ENCODE measurements at places on chromosomes 2 and 18. TPM values are rescaled to one million over a fixed set of nuclear protein-coding genes. Genes with fewer than 3 reads are reported as not detected.

GRCh38 chr2:172976816-172977215, 98.8 kb upstream of the MAP3K20 start:
- no peak overlapping the region for H3K4me3 ChIP-seq
- no peaks in the 10 kb centered on the region for H3K36me3 ChIP-seq
- no peaks in the 10 kb centered on the region for H3K4me1 ChIP-seq
- no peak overlapping the region for H3K27ac ChIP-seq

DNA sequence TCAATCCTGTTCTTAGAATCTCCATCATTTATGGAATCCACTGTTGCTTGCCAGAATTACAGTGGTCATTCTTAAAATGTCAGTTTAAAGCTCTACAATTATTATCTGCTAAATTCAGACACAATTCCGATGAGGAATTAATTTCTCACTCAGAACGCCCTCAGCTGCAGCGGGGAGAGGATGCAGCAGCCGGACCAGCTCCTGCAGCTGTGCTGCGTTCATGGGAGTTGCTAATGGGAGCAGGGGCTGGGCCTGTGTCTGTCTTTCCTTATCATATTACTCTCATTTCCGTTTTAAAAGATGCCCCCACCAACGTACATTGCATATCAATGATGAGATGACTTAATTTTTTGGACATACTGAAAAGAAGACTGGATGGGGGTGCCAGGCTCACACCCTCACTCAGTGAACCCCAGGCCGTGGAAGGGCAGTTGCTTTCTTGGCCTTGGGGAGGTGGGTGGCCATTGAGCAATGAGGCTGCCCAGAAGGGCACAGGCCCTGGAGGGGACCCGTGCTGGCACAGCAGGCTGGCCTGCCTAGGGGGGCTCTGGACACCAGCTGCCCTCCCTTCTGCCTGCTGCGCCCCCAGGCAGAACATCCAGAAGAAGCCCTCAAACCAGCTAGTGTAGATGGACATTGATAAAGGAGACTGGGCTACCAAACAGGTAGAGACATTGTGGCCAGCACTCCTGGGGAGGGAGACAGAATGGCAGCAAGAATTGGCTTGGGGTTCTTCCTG, 503.6 kb upstream of the MYT1L start:
- H3K27ac ChIP-seq, result no peak overlapping the region
- DNase-seq, result no peak
- H3K27me3 ChIP-seq, result no peaks in the 10 kb centered on the region
- no peak overlapping the region for H3K4me3 ChIP-seq
- H3K36me3 ChIP-seq, result no peaks in the 10 kb centered on the region

GRCh38 chr2:7744827-7745226, 827.6 kb downstream of the RNF144A start:
- no peaks in the 10 kb centered on the region for H3K4me1 ChIP-seq
- H3K4me3 ChIP-seq, result no peak overlapping the region
- H3K36me3 ChIP-seq, result no peaks in the 10 kb centered on the region
- H3K27ac ChIP-seq, result no peak overlapping the region
- no peaks in the 10 kb centered on the region for H3K27me3 ChIP-seq

GRCh38 chr2:19806591-19806990, 95.2 kb downstream of the TTC32 start:
- no peaks in the 10 kb centered on the region for H3K27me3 ChIP-seq
- no peaks in the 10 kb centered on the region for H3K36me3 ChIP-seq
- no peak overlapping the region for H3K4me3 ChIP-seq
- DNase-seq, result no peak

Gene MC4R
- total RNA-seq, result not detected

- H3K36me3 ChIP-seq, result no peaks in the 10 kb centered on the region
- H3K27ac ChIP-seq, result no peak overlapping the region
- no peaks in the 10 kb centered on the region for H3K27me3 ChIP-seq
- DNase-seq, result no peak
These were observed 30.9 kb upstream of the KCMF1 start for GRCh38 chr2:84940088-84940470.

DNA sequence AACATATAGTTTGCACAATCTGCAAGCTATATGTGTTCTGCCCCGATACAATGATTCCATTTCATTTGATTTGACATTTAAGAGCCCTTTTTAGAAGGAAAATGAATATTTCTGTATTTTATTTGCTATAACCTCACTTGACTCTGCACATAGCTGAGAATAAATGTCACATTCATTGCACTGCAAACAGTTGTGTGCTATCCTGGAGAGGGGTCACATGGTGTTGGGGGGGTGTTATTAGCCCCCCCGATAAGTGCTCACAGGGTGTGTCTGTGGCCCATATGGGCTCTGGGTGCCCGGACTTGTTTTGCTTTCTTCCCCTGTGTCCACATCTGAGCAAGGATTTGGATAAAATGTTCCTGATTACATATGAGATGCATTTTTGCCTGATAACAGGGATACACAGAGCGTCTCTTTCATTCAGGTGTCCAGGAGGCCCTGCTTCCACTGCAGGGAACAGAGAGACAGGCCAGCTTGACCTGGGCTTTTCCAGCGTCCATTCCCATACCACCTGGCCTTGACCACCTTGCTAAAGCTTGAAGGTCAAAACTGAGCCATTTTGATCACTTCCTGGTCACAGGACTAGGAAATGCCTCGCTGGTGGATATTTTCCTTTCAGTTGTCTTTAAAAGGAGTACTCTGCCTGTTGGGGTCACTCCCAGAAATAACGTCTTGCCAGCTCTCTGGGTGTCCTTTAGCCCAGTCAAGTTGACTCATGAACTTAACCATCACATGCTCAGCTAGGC, 38.4 kb upstream of the ID2 start:
- no peaks in the 10 kb centered on the region for H3K4me1 ChIP-seq
- H3K4me3 ChIP-seq, result no peak overlapping the region
- no peaks in the 10 kb centered on the region for H3K27me3 ChIP-seq

DNA sequence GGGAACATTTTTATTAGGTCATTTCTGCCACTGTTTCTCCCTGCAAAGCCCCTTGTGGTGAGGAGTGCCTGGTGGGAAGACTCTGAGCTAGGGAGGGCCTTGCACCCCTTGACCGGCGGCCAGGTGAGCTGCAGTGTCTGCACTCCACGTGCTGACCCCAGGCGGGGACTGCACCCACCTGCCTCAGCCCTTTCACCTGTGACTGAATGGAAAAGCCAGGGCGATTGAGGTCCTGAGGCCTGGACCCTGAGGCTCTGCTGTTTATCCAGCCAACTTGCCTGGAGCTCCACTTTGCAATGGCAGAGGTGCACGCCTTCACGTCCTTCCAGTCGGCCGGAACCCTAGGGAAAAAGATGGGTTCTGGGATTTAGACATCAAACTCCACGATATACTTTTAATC, 53.1 kb downstream of the TMEM18 start:
- no peaks in the 10 kb centered on the region for H3K36me3 ChIP-seq
- H3K4me1 ChIP-seq, result no peaks in the 10 kb centered on the region
- H3K27me3 ChIP-seq, result no peaks in the 10 kb centered on the region
- no peak overlapping the region for H3K4me3 ChIP-seq

DNA sequence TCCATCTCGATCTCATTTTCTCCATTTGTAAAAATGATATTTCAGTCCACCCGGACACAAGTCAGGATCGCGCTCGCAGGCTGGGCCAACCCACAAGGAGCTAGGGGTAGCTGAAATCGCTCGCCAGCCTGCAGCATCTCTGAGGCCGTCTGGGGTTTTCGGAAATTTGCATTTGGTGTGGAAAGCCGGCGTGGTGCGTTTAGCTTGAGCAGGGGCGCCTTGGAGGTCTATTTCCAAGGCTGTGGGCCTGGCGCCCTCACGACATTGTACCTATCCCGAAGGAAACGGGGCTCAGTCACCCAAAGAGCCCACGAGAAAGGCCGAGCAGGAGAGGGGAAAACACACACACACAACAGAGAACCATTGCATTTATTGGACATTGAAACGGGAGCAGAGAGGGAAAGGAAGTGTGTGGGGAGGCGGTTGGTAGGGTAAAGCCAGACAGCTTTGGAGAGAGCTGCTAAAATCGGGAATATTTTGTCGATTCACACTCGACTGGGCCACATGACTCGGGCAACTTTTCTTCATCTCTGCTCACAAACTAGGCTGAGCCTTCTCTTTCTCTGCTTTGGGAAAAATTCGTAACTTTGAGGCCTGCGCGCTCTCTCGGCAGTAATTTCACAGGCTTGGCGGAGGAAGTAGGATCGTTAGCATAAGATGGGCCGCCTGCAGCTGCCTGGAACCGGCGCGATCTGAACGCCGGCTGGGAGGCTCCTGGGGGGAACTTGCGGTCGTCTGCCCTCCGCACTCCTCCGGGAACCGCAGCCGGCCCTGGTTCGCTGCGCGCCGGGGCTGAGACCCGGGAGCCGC, 1.1 kb upstream of the HOXD8 start:
- peaks cover 64% of the 10 kb centered on the region for H3K27me3 ChIP-seq
- peak overlapping the region; percentile 57 for H3K4me3 ChIP-seq
- H3K36me3 ChIP-seq, result no peaks in the 10 kb centered on the region
- no peak for DNase-seq

DNA sequence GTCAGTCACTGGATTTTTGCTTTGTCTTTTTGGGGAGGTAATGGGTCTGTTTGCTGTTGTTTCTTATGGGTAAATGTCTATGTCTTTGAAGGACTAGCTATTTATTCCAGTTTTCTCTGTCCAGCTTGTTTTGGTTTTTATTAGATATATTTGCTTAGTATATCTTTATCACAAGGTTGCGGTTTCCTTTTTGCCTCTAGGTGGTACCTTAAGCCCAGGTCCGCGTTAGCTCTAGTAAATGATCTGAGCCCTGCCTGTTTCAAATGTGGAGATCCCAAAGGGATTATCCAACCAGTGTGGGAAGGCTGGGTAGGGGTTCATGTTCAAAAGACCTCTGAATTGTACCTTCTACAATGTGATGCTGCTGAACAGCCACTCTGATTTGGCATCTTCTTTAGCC, 114.5 kb downstream of the MYO3B start:
- H3K27me3 ChIP-seq, result no peaks in the 10 kb centered on the region
- no peak overlapping the region for H3K4me3 ChIP-seq
- DNase-seq, result no peak
- no peaks in the 10 kb centered on the region for H3K4me1 ChIP-seq

Gene CARF
- total RNA-seq, result 2.6 TPM

DNA sequence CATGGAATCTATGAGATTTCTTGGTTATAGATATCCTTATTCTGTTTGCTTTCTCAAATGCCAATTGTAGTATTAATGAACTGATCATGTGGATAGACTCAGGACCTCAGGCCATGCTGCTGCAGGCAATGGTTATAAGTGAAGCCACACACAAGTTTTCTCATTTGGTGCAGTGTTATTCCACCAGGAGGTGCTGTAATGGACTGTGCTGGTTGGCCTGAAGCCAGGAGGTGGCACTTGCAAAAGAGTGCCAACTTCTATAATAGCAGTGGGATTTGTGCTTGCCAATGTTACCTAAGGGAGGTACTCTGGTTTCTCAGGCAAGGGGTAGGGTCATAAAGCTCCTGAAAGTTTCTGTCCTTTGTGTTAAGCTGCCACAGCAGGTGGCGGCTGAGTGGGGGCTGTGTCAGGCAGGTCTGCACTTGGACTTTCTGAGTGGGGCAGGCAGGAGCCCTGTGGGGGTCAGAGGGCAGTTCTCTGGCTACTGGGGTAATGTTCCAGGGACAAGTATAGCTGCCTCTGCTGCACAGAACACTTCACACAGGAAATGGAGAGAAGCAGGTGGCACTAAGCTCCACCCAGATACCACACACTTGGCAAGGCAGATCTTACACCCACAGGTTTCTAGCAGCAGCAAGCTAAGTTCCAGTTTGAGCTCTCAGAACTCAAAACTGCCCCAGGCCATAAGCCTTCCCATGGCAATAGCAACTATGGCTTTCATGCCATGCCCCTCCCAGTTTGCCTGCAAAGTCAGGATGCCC, 352.6 kb upstream of the CWC22 start:
- H3K4me1 ChIP-seq, result no peaks in the 10 kb centered on the region
- no peak overlapping the region for H3K4me3 ChIP-seq
- no peaks in the 10 kb centered on the region for H3K27me3 ChIP-seq
- H3K36me3 ChIP-seq, result no peaks in the 10 kb centered on the region

DNA sequence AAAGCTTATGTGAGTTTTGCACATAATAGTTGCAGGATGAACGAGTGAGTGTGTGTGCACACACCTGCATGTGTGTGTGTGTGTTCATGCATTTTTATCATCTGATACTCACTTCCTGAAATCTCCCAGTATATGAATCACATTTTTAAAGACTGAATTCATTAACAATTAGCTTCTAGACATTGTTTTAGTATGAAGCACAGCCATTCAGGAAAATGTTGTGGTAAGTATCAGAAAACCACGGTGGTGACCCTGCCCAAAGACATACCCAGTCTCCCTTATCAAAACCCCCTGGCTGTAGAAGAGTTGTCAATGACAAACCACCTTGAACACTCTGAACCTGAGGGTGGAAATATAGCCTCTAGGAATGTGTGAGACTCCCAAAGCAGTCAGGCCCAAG, 220.8 kb downstream of the ALK start:
- H3K27ac ChIP-seq, result no peak overlapping the region
- H3K36me3 ChIP-seq, result no peaks in the 10 kb centered on the region
- H3K27me3 ChIP-seq, result no peaks in the 10 kb centered on the region
- no peak for DNase-seq
